ENCODE measurements at places on chromosomes 1 and 21.

- DNase-seq, result no peak
Observed at GRCh38 chr21:36082237-36082664, 12.4 kb downstream of the CBR1 start.

DNA sequence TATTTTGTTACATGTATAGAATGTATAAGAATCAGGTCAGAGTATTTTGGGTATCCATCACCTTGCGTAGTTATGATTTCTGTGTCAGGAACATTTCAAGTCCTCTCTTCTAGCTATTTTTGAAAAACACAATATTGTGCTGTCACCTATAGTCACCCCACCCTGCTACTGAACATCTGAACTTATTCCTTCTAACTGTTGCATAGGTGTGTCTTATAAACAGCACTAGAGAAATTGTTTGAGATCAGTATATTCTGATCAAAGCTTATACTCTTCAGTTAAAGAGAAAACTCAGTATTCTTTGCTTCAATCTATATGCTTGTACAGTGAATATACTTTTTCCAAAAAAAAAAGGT is 96.0 kb downstream of the ASH1L start:
- DNase-seq, result no peak

GRCh38 chr1:199123615-199124014 is 484.8 kb downstream of the PTPRC start:
- peak; percentile 75 for DNase-seq

- DNase-seq, result no peak
Observed at GRCh38 chr1:90854397-90854924, 137.4 kb upstream of the BARHL2 start.

DNA sequence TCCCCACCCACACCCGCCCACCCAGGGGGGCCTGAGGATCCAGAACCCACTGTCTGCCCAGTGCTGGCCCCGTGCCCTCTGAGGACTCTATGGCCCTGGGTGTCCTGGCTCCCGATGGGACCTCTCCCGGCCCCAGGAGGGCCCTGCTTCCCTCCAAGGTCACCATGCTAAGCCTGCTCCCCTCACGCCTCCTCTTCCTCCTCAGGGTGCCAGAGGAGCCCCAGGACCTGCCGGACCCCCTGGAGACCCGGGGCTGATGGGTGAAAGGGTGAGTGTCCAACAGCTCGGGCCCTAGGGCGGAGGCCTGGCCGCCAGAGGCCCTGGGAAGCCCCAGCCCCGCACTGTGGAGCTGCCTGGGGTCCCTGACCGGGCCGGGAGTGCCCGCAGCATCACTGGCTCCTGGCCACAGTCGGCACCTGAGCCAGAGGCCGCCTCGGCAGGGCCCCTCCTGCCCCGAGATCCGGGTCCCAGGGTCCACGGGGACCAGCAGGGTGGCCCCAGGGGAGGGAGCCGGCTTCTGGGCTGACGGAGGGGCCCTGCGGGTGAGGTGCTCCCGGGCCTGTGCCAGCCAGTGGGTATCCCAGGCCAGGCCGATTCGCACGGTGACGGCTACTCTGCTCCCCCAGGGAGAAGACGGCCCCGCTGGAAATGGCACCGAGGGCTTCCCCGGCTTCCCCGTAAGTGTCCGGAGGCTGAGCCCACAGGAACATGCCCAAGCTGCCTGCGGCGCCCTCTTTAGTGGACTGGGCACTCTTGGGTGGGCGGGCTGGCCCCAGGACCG is 16.1 kb downstream of the COL6A1 start:
- DNase-seq, result no peak

DNA sequence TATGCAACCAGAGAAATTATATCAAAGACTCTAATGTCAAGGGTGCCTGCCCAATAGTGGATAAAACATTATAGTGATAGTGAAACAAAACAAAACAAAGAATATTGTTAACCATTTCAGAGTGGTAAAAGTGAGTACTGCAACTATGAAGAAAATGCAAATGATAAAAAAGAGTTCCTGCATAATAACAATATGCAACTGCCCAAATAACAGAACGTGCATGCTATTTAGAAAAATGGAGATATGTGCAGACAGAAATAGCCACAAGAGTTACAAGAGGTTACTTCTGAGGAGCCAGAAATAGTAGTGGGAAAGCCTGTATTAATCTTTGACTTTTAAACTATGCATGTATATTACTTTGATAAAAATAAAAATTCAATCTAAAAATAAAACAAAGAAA is 302.5 kb downstream of the NEGR1 start:
- DNase-seq, result no peak
